Kidney capillary endothelial cell (primary cell): ENCODE measurements at places on chromosomes 3 and 15.
A peak's percentile ranks its signal among the peaks of the same experiment; 100 is the strongest.

GRCh38 chr3:12288182-12289129 lies at the start of gene PPARG:
Gene PPARG (plus strand): TSS chr3:12289070. CDS start chr3:12379712, 90,642 bp downstream.
- peak; percentile 31 for DNase-seq

GRCh38 chr3:124201786-124202185 lies 209.9 kb upstream of the ROPN1 start:
- DNase-seq: no peak

DNA sequence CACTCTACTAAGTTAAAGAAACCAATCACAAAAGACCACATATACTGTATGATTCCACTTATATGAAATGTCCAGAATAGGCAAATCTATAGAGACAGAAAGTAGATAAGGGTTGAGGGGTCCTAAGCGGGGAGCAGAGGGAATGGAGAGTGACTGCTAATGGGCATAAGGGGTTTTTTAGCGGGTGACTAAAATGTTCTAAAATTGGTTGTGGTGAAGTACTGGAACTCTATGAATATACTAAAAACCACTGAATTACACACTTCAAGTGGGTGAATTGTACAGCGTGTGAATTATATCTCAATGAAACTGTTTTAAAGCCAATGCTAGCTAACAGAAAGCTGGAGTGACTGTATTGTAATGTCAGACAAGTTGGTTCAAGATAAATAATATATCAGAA lies 33.3 kb downstream of the KPNA1 start:
- DNase-seq: no peak

- DNase-seq: peak; percentile 16
Observed at GRCh38 chr3:17741621-17742101, 770 bp downstream of the TBC1D5 start.

DNA sequence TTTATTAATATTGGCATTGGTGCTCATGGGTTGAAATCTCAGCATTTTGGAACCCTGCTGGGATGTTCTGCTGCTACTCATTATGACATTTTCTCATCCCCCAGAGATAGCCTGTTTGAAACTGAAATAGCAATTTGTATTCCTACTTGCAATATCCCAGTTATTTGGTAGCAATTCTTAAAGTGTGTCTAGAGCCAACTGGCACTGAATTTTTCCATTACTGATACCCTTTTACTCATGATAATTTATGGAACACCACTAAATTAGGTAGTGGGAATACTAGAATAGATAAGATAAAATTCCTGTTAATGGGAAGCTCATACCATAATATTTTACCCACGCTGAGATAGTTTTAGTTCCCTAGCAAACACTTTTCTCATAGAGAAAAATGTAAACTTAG lies 309.3 kb downstream of the SV2B start:
- DNase-seq: no peak

DNA sequence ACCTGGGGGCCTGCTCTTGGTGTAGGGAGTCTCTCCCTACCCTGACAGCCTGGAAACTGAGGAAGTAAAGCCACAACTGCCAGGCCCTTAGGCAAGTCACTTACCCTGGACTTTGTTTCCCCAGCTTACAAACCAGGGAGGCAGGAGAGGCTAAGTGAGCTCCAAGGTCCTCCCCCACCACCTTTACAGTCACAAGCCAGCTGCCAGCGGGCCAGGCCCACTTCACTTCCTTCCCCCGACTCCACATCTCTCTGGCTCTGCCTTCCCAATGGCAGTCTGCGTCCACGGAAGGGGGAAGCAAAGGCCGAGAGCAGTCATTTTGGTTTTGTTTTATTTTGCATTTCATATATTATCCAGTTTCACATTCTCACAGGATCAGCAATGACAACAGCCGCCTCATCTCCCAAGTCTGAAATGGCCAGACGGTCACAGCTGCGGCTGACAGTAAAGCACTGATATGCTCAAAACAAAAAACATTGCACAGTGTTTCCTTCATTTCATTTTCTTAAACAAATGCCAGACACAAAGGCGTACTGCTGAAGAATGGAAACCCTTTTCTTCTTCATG lies 35.7 kb downstream of the RBPMS2 start:
- no peak for DNase-seq

- no peak for DNase-seq
Observed at GRCh38 chr3:116164039-116164438, 281.2 kb downstream of the LSAMP start.

DNA sequence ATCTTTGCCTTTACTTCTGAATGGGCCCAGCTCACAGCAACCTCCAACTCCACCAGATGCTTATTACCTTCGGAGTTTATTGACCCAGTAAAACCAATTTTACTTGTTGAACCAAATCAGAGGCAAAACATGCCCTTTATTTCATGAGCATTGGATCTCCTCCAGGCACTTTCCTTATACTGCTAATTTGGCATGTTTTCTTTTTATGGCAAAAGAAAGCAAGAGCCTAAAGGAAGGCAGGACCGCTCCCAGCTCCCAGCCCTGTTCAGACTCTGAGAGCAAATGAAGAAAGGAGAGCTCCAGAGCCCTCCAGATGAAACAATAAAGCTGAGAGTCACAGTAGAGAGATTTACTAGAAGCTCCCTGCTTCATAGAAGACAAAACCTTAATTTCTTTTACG lies 81.5 kb upstream of the NR2E3 start:
- DNase-seq: no peak

DNA sequence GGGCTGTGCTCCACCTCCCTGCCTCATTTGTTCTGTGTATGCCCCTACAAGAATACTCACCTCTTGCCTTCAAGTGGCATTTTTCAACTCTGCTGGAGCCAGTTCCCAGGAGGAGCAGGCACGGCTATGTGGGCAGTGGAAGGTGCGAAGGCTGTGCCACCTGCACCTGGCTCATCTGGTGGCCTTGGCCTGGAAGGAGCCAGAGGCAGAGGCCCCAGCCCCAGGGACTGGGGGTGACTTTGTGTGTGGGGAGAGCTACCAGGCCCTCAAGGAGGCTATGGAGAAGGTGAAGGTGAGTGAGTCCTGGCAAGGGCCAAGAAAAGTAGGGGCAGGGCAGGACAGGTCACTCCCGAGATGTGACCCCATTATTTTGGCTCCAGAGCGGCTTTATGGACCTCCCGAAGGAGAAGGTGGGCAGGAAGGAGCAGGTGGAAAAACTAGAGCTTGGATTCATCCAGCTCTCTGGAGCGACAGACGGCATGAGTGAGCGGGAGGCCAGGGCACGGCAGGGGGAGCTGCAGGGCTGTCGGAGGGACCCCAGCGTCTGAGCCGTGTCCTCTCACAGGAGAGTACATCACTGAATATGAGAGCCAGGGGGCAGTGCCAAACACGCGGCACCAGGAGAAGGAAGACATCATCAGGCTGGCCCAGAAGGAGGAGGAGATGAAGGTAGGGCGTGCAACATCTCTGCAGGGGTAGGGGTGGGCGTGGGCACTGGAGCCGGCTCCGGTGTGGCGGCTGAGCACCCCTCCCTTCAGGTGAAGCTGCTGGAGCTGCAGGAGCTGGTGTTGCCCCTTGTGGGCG lies 57.3 kb upstream of the UBE2Q2 start:
- DNase-seq: no peak

- DNase-seq: peak; percentile 61
Observed at GRCh38 chr3:107271787-107272387, 105.4 kb upstream of the CCDC54 start.

GRCh38 chr3:178950676-178951075 lies 120.9 kb downstream of the ZMAT3 start:
- DNase-seq: peak; percentile 73

DNA sequence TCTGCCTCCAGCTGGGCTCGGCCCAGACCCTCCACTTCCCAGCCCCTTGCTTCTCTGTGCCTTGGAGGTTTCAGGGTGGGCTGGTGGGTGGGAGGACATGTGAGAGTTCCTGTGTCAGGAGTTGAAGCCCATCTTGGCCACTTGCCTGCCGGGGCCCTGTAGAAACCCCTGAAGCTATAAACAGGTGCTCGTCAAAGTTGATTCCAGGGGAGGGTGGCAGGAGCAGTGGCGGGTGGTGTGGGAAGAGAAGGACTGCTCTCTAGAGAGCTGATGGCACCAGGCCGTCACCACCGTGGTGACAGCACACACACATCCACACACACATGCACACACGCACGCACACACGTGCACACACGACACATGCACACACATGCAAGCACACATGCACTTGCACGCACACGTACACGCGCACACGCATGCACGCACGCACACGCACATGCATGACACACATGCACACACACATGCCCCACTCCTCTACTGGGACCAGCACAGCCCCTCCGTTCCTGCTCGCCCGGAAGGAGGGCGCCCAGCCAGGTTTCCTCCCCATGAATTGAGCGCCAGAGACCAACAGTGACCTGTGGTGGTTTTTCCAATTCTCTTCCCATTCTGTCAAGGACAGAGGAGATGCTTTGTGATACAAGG lies 56.3 kb upstream of the CGNL1 start:
- no peak for DNase-seq

DNA sequence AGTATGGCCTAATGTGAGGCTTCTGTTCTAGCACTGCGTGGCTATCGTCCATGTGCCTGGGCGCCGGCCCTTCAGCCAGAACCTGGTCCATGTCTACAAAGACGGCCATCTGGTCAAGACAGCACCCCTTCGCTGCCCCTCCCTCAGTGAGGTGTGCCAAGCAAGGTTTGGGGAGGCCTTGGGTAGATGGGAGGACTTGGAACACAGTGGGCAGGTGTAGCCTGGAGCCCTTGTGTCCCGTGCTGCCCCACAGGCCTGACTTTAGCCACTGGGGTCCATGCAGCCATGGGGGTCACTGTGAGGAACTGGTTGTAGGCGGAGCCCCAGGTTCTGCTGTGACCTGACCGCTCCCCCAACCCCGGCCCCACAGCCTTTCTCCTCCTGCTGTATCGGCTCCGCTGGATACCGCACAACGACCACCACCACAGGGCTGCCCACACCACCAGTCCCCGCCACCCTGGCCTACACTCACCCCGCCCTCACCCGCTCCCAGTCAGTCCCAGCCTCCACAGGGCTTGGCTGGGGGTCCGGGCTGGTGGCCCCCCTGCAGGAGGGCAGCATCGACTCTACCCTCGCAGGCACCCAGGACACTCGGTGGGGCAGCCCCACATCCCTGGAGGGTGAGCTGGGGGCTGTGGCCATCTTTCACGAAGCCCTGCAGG lies 16.6 kb downstream of the NBEAL2 start:
- DNase-seq: no peak

DNA sequence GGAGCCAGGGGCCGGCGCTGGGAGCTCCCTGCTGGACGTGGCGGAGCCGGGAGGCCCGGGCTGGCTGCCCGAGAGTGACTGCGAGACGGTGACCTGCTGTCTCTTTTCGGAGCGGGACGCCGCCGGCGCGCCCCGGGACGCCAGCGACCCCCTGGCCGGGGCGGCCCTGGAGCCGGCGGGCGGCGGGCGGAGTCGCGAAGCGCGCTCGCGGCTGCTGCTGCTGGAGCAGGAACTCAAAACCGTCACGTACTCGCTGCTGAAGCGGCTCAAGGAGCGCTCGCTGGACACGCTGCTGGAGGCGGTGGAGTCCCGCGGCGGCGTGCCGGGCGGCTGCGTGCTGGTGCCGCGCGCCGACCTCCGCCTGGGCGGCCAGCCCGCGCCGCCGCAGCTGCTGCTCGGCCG lies 1.5 kb downstream of the SMAD6 start:
- DNase-seq: no peak

DNA sequence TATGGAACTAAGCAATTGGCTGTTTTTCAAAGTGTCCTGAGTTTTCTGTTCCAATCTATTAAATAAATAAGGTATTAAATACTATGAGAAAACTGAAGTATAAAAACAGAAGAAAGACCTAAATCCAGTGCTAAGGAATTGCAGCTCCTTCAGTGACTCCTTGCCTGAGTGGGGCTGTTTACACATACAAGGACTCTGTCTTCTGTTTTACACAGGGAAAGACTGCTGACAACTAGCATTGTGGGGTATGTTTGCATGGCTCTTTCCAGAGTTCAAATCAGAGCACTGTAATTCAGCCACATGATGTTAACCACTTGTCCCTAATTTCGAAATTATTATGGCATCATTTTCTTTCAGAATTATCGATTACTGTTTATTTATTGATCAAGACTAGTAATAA lies 31.3 kb upstream of the MEIS2 start:
- no peak for DNase-seq

DNA sequence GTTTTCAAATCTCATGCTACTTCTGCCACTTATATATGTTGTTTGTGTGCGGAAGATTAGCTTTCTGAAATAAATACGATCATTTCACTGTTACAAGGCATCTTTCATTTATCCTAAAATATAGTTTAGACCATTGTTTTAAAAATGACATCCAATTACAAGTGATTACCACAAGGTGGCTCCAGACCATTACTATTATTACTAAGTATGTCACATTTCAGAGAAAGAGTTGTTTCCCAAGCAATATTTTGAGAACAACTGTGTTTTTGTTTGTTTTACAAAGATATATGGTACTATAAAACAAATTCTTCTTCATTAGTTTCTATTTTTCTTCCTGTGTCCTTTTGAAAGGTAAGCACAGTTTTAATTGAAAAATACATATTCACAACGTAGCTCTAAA lies 136.0 kb upstream of the RAP2B start:
- peak; percentile 60 for DNase-seq

DNA sequence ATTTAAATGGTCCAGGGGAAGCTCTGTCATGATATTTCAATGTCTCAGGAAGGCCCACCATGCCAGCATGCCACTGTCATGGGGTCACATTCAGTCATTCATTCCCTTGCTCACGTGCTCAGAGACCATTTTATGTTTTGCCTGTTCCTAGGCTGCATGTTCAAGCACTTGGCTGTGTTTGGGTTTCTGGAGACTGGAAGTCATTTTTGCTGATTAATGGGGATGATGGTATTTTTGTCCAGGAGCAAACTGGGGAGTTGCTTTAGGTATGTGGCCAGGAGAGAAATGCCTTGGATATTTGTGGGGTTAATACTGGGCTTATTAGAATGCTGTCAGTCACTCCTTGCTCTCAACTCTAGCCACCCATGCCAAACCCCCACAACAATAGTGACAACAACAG lies 303.5 kb downstream of the PTPRG start:
- no peak for DNase-seq

DNA sequence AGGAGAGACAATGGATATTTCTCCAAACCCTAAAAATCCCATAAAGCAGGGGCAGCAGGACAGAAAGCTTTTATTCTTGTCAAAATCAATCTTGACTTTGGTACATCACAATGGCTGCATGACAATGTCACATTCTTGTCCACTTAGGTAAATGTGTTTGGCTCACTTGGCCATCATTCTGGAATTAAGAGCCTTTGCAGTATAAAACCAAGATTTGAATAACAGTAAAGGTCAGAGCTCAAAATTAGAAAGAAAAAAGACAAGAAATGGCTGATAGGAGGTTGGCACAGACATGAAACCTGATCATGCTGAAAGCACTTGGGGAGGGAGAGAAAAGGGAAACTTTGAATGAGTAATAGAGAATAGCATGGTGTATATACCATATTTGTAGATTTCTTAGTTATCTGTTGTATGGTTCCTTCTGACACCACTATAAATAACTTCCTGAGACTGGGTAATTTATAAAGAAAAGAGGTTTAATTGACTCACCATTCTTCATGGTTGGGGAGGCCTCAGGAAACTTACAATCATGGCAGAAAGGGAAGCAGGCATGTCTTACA lies 158.5 kb upstream of the SGO1 start:
- DNase-seq: no peak
